ENCODE measurements at places on chromosomes 13 and 19.

DNA sequence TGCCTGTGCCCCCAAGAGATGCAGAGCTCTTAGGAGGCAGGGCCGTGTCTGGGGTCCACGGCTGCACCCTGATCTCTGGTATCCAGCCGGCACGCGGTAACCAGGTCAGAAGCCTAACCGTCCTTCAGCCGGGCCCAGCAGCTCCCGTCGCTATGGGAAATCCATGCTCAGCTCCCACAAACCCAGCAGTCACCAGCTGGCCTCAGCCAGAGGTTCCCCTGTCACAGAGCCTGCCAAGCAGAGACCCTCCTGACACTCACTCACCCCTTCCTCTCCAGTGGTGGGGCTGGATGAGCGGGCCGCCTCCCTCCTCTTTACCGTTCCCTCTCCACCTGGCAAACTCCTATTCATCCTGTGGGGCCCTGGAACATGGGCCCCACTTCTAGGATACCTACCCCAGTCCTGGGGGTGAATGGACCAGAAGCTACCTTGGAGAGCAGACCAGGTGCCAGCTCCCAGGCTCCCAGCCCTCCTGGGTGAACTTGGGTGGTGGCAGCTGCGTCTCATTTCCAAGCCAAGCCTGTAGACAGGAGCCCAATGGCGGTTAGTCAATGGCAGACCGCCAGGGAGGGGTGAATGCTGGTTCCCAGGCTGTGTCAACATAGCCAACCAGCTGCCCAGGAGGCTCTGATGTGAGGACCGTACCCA, 21.4 kb upstream of the TCF3 start:
- no peak for DNase-seq

DNA sequence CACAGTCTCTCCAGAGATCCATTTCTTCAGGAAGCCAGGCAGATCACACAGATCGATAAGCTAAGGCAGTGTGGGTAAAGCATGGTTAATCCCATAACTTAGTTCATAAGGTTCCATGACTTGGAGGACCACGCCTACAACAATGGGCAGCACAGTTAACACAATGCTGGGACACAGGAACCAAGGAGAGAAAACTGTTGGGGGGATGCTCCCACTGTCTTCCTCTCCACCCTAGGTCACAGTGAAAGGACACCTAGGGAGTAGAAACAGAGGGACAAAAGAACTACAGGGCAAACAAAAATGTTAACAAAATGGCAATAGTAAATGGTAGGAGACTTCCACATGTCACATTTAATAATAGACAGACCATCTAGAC, 20.8 kb upstream of the ZNF181 start:
- DNase-seq = no peak

GRCh38 chr13:31944262-31945160, 87.1 kb upstream of the FRY start:
- DNase-seq = no peak

GRCh38 chr19:52961981-52962380, 700 bp downstream of the ZNF816 start:
- DNase-seq = no peak

DNA sequence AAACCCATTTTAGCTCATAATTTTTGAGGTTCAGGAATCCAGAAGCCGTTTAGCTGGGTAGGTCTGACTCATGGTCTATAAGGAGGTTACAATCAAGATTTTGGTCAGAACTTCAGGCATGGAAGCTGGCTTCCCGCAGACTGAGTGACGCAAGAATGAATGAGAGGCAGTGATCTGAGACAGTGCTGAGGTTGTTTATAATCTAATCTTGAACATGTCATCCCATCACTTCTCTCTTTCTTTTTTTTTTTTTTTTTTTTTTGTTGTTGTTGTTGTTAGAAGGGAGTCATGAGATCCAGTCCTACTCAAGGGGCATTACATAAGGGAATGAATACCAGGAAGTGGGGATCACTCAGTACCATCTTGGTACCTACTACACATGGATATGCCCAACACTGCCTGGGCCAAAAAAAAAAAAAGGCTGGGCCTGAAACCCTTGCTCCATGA, 217.4 kb downstream of the DLEU7 start:
- DNase-seq = peak; percentile 18

- no peak for DNase-seq
Measured at GRCh38 chr13:101584331-101584730, 131.9 kb downstream of the ITGBL1 start.

DNA sequence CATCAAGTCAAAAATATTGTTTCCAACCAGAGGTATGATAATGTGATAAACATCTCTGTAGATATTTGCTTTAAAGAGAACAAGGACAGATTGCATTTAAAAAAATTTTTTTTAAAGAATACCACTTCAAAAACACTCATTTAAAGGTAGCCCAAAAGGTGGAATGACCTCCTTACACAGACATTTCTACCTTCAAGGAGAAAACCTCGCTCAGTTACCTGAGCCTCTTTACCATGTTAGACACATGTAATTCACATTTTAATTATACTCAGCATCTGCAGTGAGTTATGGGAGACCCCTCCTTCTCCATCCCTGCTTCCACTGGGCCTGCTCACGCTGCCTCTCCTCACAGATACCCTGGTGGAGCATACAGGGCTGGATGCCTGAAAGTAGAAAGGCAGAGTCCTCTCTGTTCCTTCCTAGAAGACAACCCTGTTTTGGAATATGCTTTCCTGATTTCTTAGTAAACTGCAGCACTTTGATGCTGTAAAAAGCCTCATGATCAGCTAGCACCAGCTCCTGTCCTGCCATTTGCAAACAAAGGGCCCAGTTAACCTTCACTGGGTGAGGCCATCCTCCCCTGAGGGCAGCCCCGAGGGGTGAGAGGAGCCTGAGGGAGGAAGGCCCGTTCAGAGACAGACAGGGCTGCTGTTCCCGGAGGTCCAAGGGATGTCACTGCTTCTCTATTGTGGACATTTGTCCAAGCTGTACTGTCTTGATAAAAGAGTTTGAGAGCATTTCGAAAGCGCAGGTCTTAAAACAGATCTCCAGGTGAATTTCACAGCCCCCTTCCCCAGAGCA, 117.8 kb downstream of the IRS2 start:
- DNase-seq = no peak

DNA sequence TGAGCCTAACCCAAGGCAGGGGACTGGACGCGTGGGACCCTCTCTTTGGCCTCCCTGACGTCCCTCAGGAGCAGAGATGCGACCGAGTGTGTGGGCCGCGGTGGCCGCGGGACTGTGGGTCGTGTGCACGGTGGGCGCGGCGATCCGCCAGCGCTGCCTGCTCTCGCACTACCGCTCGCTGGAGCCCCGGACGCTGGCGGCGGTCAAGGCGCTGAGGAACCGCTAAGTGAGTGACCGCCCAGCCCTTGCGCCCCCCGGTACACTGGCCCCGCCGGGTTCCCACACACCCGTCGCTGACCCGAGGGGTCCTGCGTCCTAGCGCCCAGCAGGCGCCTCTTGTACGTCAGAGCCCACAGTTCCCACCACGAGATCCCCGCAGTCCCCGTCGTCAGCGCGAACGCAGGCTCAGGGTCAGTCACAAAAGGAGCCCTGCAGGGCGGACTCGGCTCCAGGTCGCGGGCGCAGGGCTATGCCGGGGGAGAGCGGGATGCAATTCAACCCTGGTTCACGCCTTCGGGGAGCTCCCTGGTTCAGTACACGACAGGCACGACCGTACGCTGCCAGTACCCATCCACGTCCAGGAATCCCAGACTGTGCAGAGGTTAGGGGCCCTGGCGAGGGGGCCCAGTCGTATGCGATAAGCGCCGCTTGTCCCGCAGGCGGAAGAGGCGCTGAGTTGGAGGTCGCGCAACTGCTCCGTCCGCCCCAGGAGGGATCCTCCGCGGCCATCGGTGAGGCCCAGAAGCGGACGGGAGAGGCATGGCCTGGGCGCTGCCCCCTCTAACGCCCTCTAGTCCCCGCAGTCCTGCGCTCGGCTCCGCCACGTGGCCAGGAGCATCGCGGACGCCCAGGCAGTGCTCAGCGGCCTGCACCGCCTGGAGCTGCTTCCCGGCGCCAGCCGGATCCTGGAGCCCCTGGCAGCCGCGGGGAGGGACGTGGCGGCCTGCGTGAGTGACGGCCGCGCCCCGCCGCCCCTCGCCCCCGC, 3.6 kb upstream of the IFNL2 start:
- no peak for DNase-seq

DNA sequence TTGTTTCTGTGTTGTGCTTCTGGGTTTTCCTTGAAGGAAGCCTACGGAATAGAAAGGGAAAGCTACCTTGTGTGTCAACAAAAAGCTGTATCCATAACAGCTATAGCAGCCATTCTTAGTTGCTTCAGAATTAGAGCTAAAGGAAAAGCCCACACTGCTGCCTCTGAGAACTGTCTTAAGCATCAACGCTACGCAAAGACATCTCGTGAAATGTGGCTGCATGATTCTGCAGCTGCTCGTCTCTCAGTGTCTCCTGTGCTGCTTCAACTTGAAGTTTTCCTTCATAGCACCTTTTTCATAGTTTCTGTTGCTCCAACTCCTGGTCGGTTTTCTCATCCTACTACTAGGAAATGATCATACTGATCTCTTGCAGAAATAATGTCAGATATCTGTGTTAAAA, 140.9 kb upstream of the MAB21L1 start:
- no peak for DNase-seq

- DNase-seq = no peak
Measured at GRCh38 chr19:16142032-16142580, 1.4 kb upstream of the HSH2D start.

DNA sequence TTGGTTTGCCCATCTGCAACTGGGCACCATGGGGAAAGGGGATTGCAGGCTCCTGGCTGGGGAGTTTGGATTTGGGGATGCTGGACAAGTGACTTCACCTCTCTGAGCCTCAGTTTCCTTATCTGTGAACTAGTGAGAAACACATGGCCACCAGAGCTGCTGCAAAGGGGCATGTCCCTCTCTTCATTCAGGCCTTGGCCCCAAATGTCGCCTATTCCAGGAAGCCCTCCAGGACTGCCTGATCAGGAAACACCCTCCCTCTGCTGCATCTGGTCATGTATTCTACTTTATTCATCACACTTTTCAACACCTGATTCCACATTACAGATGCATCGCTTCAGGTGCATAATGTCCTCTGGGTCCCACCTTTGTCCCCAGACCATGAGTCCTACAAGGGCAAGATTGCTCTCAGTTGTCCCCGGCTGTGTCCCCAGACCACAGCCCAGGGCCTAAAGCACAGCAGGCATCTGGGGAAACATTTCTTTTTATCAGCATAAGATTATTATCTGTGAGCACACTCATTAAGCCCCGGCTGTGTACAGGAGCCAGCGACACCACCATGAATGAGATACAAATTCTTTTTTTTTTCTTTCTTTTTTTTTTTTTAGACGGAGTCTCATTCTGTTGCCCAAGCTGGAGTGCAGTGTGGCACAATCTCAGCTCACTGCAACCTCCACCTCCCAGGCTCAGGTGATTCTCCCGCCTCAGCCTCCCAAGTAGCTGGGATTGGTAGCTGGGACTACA, 37.5 kb downstream of the ARRDC2 start:
- no peak for DNase-seq

- no peak for DNase-seq
Measured at GRCh38 chr19:39819786-39820185, 14.2 kb downstream of the DYRK1B start.

DNA sequence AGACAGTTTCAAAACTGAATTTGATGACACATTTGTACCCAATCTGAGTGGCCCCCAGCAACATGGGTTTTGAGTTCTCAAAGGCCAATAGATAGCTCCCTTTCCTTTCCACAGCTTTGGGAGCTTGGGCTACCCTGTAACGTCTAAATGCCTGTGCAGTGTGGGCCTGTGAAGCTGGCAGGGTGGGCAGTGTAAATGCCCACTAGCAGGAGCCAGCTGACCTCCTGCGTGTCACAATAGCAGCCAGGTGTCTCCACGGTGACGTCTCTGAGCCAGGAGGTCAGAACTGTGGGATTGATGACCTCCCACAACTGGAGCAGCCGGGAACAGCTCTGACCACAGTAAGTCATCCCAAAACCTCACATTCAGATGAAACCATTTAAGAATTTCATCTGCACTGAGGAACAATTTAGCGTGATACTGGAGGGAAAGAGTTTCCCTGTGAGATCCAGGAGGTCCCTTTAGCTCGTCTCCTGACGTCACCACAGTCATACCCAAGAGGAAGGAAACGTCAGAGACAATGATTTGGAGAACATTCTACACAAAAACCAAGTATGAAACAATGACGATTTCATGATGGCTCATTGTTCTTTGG, at the start of gene IPO5:
Gene IPO5, plus strand, starts transcription at position 300 of the 595 bp plus-strand sequence. CDS start 23,022 bp downstream, outside the sequence.
- DNase-seq = no peak

DNA sequence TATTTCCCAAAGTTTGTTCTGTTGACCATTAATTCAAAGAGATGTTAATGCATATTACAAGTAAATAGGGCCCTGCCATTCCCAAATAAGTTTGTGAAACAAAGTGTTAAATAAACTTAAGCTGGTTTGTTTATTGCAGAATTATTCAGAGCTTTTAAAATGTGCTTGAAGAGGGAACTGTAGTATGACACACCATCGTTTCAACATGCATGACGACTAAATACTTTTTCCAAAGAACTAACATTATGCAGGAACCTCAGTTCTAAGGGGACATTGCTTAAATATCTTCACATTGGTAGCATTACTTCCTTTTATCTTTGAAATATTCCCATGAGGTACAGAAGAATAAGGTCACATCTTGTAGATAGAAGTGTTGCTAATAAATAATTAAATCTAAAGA, 14.6 kb downstream of the LHFPL6 start:
- no peak for DNase-seq

DNA sequence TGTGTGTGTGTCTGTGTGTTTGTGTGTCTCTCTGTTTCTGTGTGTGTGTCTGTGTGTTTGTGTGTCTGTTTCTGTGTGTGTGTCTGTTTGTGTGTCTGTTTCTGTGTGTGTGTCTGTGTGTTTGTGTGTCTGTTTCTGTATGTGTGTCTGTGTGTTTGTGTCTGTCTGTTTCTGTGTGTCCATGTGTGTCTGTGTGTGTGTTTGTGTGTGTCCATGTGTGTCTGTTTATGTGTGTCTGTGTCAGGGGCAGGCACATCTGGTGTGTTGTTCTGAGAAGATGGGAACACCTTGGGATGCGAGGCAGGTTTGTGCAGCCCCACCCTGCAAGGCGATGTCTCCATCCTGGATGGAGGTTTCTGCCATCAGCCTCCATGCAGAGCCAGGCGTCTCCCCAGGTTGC, 275.8 kb upstream of the SOX1 start:
- DNase-seq = no peak

DNA sequence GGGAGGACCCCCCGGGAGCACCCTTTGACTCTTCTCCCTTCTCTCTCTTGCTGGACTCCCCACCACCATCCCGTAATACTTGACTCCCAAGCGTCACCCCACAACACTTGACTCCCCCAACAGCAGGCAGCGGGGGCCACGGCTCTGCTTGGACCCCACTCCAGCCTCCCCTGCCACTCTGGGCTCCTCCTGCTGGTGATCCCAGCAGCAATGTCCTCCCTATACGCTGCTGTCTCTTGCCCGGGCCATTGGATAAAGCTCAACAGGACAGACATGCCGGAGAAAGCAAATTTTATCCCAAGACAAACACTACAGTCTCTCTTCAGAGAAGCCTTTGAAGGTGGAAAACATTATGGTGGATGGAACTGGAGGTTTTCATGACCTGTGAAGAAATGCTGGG, 20.4 kb upstream of the AMER2 start:
- no peak for DNase-seq

Measured in epithelial cell of proximal tubule (primary cell).